ENCODE measurements at places on chromosomes 13 and 19.

DNA sequence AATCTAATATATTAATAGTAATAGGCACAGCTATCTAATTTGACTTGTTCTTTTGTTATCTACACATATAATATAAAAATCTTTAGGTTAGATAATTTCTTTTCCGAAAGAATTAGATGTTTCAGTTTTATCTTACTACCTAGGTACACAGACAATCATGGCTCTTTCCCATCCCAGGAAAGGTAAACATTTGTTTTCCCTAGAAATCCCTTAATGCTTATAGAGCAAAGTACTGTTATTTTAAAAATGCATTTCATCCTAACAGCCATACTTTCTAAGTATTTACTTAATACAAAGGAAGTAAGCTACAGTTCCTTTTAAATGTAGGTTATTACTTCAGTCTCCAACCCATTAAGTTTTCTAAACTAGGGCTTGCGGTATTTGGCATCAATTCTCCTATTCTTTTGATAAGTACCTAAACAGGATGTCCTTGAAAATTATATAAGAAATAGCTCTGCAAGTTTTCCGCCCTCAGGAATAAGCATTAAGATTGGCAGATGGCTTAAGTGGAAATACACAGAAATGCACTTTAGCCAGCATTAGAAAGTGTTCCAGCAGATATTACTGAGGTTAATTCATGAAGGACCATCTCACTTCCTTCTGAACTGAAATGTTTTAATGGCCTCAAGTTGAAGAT, 616.2 kb upstream of the SPRY2 start:
- no peak for DNase-seq

DNA sequence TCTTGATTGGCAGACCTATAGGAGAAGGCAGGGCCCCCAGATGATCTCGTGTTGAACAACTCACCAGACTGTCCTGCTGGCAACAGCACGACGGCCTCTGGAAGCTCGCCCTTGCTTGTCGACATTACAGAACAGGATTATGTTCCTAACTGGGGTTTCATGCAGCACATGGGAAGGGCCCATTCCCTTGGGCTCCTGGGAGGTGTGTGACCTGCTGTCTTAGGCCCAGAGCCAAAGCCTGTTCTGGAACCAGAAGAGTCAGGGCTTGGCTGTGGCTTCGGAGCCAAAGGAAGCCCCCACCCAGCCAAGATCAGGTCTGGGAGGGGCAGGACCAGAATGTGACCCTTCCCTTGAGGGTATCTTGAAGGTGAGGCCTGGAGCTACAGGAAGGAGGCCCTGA, 36.9 kb downstream of the RGCC start:
- DNase-seq: no peak

DNA sequence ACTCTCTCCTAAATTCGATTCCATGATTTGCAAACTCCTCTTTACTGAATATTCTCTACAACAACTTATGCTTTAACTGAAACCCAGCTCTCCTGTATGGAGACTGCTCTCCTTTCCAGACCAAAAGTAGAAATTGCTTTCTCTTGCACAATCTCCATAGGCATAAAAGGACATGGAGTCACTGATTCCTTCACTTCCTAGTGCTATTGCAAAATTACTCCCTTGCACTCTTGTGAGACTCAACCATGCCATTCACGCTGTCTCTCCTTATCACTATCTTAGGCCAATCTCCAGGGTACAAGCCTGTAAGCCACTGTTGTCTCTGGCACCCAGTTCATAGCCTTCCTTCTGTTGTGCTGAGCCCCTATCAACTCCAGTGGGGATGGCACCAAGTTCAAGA, 30.6 kb downstream of the SERPINE3 start:
- DNase-seq: no peak

DNA sequence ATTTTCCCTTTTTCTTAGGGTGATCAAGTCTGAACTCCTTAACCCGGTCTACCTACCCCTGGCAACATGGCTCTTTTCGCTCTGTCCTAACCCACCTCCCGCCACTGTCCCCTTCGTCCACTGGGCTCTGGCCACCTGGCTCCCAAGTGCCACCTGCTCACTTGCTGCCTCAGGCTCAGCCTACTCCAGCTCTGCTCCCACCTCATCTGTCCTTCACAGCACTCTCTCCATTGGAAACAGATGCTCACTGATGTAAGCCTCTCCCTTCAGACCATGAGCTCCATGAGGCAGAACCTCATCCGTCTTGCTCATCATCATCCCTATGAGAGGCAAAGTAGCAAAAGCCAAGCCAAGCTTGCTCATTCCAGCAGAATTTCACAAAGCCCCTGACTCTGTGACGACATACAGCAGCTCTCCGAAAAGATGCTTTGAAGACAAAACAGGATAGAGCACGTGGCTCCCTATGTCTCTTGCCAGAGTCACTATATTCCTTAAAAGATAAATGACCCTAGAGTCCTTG, 35.3 kb upstream of the AMER2 start:
- DNase-seq: no peak

DNA sequence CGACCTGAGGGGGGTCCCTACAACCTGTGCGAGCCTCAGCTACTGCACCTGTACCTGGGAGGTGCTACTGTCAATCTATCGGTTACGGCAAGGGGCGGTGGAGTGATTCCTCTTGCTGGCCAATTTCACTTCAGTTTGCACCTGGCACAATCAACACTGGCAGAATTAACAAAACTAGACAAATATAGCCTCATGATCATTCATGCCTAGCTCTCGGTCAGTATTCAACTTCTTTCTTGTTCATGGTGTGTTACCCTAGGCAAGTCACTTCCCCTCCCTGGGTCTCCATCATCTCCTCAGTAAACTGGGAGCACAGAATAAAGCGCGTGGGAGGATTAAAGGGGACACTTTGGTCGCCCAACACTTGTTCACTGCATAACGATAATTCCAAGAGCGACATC, 618 bp downstream of the HAUS8 start:
- DNase-seq: no peak

- DNase-seq: no peak
Measured at GRCh38 chr19:56261145-56261544, 11.4 kb upstream of the EDDM13 start.

DNA sequence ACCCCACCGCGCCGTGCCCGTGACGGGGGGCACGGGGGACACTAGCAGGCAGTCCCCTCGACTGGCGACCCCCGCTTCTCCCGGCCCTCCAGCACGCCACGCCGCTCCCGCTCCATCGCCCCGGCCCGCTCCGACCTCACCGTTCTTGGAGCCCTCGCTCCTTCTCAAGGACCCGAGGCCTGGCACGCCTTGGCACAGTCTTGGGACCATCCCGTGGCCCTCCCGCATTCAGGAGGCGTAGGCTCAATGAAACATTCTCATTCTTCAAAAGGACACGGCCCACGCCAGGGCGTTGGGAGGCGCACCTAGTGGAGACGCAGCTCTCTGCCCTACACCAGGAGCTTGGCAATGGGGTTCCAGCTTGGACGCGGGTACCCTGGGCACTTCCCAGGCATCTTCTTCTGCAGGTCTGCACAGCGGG, 473 bp upstream of the CERS1 start:
- DNase-seq: no peak

Measured in esophagus squamous epithelium (tissue), 5 donors.